ENCODE measurements at places on chromosomes 4 and X.

DNA sequence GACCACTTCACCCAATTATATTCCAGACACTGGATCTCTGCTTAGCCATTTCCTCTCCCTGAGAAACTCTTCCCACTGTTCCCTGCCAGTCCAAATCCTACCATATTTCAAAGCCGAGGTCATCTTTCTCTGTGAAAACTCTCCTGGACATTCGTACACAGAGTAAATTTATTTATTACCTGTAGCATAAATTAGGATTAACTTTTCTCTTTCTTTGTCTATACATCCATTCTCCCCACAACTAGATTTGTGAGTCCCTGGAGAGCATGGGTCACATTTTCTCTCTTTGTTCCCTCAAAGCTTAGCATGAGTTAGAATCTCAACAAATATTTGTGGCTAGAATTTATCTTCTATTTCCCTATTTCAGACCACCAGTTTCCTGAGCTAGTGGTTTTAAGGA is 27.8 kb upstream of the SMIM10 start:
- no peak for DNase-seq

DNA sequence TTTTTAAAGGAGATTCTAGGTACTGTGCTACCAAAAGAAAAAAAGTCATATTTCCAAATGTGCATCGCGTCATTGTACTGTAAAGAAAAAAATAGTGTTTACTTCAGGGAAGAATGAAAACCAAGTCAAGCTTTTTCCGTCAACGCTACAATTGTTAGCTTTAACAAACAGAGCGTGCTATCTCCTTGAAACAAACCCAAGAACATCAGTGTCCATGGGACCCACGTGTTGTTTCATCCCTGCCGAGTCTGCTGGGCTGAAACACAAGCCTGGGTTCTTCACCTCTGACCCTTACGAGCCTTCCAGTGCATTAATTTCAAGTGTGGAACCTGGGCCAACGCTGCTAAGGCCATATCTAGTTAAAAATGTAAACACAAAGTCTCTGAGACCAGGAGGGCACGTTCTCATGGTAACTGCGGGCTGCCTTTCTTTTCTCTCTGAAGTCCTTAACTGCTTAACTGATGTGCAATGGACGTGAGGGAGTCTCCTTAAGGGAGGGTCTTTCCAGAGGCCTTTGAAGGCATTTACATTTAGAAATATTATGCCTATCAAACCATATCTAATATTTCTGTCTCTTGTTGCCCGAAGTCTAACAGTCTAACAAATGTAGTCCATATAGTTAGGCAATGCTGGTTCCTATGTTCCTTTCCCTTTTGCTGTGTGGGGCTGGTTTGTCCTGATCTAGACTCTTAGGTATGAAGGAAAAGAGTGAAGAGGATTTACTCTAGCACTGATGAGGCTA is 36.3 kb downstream of the ING2 start:
- no peak for DNase-seq

DNA sequence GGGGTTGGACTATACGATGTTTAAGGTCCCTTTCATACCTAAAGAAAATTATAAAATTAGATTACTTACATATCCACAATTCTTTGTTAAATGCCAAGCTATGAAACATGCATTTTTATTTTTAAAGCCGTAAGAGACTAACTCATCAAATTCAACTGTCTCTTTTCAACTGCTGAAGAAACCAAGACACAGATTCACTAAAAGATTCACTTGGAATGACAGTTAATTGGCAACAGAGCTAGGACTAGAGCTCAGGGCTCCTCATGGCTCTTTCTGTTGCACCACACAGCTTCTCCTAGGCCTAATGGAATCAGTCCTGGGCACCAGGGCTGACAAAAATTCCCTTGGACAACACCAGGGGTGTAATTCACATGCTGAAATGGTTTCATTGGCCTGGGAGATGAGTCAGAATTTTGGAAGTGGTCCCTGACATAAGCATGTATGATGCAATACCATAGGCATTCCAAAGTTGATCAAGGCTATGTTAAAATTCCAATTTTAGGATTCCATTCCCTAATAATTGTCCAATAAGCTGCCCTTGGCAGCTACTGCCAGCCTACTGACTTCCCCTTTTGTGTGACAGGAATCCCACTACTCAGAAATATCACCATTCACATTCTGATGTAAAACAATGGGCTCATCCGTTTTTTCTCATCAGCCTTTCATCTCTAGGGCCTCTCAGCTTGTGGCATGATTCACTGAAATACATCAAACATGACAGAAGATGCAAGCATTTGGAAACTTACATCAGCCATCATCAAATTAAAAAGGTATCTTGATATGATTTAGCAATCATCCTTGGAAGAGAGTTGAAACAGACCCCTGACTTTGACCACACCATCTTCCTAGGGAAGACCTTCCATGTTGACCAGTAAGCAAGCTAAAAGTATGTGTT is 54.2 kb downstream of the PLAC1 start:
- no peak for DNase-seq

DNA sequence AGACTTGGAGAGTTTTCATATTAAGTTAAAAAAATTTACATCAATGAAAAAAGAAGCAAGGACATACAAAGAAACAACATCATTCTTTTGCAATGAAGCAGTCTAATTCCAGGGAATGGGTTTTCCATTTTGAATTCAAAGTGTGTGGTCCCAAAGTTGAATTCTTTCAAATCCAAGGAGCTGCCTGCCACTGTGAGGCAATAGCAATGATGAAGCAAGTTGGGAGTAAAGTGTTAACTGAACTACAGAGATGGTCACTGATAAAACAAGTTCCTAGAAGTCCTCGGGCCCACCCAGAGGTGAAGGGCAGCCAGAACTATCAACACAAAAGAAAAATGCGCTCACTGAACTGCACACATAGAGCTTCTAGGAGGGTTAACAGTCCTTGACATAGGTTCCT is 115.9 kb downstream of the RAB28 start:
- DNase-seq: no peak

- DNase-seq: no peak
Observed at GRCh38 chrX:107924136-107924746, 57.9 kb downstream of the TEX13B start.

All from stimulated activated CD4-positive, alpha-beta T cell treated with anti-CD3 and anti-CD28 coated beads, Interleukin-4, amount 100 ng/mL, for 48 hours (primary cell).